ENCODE measurements at places on chromosomes 4 and X.

DNA sequence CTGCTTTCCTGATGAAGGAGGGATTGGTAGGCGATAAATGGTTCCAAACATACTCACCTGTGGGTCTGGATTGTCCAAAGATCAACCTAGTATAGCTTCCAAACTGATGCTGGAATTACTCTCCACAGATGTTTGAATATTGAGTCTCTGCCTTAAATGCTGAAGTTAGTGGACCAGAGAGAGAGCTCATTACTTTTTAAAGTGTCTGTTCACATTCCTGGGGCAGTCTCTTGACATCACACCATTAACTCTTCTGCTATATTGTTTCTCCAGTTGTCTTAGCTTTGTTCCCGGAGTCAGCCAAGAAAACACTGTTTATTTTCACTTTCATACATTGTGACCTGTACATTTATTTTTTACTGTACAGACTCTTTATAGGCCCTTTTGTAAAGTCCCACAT is 35.4 kb downstream of the ARHGEF38 start:
- DNase-seq: no peak

DNA sequence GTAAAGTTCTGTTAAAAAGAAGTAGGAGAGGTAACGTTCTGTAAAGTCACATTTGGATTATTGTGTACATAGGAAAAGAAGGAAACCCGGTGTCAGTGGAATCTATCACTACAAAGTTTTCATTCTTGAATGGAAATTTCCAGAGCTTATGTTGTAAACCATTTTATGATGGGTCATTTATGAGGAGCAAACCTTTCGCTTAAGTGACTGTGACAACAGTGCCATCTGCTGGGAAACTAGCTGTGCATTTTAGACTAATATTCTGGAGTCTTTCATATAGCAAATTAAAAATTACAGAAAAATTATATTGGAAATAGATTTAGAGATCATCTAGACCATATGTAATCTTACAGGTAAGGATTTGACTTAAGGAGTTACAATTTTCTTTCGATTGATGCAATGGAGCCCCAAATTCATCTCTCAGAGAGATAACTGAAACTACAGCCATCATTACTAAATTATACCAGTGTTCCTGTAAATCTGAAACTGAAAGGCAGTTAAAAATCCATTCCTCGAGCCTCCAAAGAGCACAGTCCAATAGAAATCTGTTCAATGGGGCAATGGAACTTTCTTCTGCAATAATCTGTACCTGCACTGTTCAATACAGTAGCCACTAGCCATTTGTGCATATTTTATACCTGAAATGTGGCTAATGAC is 26.9 kb downstream of the ASB9 start:
- DNase-seq: no peak

- no peak for DNase-seq
Observed at GRCh38 chr4:159779716-159780115, 676.8 kb downstream of the RAPGEF2 start.

DNA sequence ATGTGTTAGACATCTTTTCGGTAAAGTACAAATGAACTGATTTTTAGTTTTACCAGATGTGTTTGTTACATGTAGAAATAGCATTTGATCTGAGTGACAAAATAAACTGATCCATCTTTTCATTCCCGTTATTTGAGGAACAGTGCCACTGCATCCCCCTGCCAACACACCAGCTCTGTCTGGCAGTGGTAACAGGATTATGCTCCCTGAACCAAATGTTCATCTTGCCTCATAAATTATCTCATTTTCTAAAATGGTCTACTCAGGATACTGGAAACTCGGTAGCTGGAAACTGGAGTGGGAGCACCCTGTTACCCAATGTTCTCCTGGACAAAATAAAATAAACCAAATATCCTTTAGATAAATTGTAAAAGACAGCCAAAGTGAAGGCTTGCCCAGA is 171.6 kb downstream of the FAT4 start:
- DNase-seq: no peak

DNA sequence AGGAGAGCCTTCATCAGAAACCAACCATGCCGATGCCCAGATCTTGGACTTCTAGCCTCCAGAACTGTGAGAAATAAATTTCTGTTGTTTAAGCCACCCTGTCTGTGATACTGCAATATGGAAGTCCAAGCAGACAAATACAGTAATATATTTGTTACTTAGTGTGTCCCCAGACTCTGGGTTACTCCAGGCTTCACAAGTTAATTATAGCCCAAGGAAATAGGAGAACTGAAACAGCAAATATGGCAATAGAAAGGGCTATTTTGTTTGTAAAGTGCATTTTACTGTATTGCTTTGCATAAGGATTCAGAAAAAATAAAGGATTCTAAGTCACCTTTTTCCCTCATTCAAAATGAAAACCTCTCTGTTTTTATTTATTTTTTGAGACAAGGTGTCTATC is 15.7 kb downstream of the TIGD4 start:
- no peak for DNase-seq

DNA sequence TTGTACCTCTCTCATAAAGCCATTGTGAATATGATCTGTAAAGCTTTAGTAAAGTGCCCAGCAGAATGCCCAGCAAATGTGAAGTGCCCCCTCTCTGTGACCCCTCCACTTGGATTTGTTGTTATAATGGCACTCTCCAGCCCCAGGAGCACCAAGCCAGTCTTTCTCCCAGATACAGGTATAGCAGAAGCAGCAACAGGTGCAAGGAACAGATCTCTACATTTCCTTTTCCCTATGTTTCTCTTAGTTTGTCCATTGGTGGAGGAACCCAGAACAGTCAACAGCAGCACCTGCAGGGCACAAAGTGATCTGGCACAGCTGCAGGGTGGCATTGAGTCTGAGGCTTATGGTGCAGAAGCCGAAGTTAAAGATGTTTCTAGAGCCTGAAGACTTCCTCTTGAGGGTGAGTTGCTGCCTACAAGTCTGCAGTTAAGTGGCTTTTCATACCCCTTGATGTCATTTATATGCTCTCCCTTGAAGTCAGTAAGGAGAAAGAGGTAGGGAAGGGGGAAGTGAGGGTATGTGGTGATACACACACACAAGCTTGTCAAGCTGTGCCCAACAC is 16.1 kb upstream of the CXCL3 start:
- DNase-seq: no peak

DNA sequence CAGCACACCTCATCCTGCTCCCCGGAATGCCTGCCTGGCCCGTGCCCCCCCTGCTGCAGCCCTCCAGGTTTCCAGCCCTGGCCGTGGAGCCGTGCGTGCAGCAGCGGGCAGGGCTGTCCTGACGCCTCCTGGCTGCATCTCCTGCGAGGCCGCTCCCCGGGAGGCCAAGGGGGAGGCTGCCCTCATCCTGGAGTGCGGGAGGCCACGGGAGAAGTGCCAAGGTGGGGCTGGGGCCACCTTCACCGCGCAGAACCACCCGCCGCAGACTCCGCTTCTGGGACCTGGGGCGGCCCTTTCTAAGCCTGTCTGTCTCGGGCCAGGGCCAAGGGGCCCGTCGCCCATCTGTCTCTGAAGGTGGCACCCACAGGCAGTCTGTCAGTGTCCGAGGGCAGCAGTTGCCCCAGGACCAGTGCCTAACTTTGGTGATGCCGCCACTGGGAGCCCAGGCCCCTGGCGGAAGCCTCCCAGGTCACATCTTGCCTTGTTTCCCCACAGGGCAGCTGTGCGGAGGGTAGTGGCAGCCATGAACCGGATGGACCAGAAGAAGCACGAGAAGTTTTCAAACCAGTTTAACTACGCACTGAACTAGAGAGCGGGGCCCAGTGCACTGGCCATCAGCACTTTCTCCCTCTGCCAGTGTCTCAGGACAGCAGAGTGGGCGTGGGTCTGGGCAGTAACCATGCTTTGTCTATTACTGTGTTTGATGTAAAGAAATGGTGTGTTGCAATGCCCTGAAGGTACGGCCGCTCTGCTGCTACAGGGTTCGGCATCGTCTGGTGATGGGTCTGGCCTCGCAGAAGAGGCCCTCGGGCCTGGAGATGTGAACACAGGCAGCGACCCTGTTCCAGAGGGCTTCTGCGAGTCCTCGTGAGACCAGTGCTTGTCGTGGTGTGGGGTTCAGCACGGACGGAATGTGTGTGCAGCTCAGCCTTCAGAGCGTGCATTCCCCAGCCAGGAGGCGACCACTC is 20.6 kb downstream of the NKX1-1 start:
- DNase-seq: no peak
